Activated CD4-positive, alpha-beta T cell treated with anti-CD3 and anti-CD28 coated beads, Interleukin-2, Interleukin-6, amounts not matched to agents 100 ng/mL and 50 ng/mL, durations not matched to agents 16 hours and 8 hours (primary cell): ENCODE measurements at places on chromosomes 3 and 15.

- DNase-seq, result no peak
These were observed 406.7 kb downstream of the OCA2 start for GRCh38 chr15:27692438-27692837.

DNA sequence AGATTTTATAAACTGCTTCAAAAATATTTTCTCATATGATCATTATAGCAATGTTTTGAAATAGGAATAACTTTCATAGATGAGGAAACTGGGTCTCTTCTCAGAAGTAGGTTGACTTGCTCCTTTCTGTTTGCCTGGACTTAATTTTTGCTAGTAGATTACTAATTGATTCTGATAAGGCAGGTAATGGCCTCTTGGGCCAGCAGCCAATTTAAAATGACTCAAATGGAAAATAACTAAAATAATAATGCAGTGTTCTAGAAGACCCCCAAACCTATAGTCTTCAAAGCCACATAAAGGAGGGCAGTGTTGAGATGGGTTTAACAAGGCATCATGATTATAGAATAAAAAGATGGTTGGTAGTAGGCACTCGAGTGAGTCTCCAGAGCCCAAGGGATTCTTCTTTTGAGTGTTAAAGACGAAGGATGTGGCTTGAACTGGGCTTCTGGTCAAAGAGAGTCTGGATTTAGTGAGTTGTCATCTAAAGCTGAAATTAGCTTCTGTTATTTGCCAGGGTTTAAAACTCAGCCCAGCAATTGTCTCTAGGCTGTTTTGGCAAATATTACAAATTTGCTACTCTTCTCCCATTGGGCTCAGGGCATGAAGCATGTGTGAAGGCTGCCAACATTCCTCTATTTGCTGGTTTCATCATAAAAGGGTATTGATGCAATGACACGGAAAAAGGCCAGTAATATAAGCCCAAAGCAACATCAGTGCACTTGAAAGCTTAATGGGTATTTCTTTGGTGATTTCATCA is 297.1 kb upstream of the MEIS2 start:
- DNase-seq, result no peak

GRCh38 chr3:71046791-71047190 is 536.7 kb downstream of the FOXP1 start:
- no peak for DNase-seq

GRCh38 chr3:100650651-100651619 is 41.5 kb downstream of the ADGRG7 start:
- peak; percentile 52 for DNase-seq

DNA sequence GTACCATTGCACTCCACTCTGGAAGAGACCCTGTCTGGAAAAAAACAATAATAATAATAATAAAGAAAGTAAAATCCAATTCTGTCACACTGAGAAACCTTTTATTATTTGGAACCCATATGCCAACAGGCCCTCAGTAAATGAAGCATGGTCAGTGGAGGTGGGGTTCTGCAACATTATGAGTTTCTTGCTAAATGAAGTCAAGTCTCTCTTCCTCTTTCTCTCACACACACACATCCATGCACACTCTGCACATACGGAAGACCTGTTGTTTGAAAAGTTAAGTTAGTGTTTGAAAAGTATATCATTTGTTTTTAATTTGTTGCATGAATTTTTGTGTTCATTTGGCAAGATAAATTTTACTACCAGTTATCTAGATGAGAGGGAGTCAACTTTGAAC is 27.8 kb downstream of the GAP43 start:
- no peak for DNase-seq

DNA sequence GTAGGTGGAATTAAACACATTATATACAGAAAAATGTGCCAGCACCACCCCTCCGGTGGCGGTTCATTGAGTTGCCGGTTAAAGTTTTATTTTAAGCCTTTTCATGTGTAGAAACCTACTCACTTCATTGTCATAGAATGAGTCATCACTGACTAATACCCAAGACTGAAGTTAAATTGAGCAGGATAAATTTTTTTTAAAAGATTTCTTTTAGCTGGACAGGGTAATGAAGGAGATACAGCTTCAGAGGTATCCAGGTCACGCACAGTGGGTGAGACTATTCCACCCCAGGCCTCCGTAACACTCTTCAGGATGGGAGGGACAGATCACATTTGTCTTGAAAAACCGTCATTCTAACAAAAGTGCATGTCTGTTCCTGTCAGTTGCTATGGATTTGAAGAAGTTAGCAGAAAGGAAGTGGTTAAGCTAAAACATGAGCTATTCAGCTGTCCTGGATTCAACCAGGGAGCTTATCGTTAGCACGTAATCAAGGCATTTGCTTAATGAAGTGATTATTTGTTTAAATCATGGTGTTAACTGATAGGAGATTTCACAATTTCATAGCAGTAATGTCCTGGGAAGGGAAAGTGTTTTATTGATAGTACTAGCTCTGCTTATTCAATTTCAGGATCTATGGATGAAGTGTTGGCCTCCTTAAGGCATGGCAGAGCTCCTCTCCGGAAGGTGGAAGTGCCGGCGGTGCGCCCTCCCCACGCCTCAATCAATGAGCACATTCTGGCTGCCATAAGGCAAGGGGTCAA is 23.4 kb downstream of the WHAMM start:
- DNase-seq, result peak; percentile 82

- DNase-seq, result no peak
These were observed 152.5 kb downstream of the FOXP1 start for GRCh38 chr3:71430941-71431552.
